ENCODE measurements at places on chromosomes 13 and 19. TPM values are rescaled to one million over a fixed set of nuclear protein-coding genes. Genes with fewer than 3 reads are reported as not detected.

DNA sequence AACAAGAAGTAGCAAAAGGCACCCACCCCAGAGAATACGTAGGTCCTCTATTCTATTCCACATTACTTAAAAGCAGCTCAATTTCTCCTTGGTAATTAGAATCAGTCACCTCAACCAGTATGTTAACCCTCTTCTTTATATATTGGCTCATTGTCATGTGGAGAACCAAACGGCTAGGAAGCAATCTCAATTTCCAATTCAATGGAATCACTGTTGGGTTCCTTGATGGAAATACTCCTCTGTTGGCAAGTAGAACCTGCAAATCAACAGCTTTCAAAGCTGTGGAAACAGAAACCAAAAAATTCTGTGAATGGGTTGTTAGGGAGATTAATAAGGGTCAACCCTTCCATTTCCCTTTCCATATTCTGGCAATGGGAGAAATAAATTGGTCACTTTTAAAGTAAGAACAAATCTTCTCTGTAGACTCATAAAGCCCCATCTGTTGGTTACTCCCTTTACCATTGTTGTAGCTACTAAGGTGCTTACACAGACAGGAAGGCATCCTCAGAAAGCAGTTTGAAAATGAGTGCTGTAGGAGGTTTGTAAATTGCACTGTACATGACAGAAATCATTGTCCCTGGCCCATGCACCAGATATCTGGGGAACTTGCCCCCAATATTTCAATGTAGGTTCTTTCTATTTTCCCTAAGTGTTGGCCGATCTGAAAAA, 138.6 kb upstream of the UFM1 start:
- H3K4me3 ChIP-seq: no peak overlapping the region
- H3K4me1 ChIP-seq: no peaks in the 10 kb centered on the region
- H3K27ac ChIP-seq: no peak overlapping the region
- no peak for DNase-seq

DNA sequence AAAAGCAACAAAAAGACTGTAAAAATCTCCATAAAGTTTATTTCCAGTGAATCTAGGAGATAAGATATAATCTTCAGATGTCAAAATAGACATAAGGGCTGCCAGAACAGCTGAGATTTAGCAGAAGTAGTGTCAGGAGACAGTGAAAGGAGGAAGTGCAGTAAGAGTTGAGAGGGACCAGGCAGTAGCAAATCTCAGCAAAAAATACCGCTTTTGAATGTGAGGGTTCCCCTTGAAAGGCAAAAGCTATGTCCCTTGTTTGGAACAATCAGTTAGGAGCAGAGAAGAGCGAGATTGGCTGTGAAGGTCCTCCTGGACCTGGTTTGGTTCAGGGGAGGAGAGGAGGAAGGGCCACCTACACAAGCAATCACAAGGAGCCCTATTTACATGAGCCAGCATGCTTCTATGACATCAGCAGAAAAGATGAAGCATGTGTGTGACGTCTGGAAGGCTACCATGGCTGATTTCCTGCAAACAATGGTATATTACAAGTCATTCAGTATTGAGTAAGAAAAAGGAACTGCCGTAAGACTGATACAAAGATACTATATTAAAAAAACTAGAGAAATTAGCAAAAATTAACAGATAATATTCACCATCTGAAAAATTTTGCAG, 98.9 kb upstream of the SIAH3 start:
- peaks cover 8% of the 10 kb centered on the region for H3K36me3 ChIP-seq
- H3K4me3 ChIP-seq: no peak overlapping the region

The ITGBL1 gene
- 1.8 TPM for total RNA-seq

The RPL21 gene
- 206 TPM for total RNA-seq

- H3K27ac ChIP-seq: no peak overlapping the region
- no peak overlapping the region for H3K4me3 ChIP-seq
- H3K27me3 ChIP-seq: no peaks in the 10 kb centered on the region
- H3K4me1 ChIP-seq: no peaks in the 10 kb centered on the region
Observed at GRCh38 chr13:100333141-100333540, 244.2 kb downstream of the PCCA start.

DNA sequence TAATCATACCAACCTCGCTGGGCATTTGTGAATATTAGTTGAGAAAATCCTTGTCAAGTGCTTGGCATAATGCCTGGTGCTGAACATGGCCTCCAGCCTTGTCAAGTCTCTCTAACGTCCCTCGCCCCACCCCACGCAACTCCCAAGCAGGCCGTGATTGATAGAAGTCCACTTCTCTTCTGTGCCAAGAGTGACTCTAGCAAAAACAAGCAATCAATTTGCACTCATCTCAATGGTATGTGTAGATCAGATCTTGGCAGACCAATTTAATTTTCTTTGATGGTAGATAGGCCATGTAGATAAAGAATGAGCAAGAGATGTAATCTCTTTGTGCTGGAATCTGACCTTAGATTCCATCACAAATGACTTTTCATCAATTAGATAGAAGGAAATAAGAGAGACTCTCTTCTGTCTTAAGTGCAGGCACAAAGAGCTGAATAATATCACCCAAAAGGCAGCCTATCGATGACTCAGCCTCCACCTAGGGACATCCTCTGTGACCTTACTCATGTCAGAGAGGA, 31.0 kb upstream of the KATNAL1 start:
- no peaks in the 10 kb centered on the region for H3K27me3 ChIP-seq
- peaks cover 14% of the 10 kb centered on the region for H3K4me1 ChIP-seq
- H3K27ac ChIP-seq: no peak overlapping the region
- no peak for DNase-seq
- H3K36me3 ChIP-seq: no peaks in the 10 kb centered on the region

The FGF22 gene
- total RNA-seq: not detected

DNA sequence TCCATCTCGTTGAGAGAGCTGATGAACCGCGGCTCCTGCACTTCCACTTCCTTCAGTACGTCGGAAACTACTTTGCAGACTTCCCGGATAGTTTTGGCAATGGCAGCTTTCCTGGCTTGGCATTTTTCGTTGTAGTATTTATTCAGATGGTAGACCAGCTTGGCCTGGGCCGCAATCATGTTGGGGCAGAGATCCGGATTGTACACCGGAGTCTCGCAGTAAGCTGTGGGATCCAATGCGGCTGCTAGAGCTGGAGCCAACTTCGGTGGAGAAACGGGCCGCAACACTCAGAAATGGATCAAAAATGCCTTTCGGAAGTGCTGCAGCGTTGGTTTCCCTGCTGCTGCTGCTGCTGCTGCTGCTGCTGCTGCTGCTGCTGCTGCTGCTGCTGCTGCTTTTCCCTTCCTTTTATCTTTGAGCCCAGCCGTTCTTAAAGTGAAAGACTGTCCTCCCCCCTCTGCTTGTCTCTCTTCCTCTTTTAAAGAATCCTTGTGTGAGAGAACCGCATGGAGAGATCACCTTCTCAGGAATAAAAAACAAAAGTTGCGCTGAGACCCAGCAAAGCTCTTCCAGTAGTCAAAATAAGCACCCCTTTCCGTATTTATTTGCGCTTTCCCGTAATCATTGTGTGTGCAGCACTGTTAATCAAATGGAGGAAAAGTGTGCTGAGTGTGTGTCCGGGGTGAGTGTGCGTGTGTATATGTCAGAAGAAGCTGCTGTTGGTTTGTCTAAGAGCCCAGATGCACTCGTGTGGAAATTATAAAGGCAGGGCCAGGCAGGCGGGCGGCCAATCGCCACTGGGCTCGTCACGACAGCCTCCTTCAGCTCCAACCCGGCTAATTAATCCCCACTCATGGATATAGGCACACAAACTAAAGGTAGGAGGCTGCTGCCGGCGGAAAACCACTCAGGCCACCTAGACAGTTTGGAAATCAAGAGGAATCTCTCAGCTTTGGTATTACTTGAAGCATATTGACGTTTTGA, at the start of gene MAB21L1:
Gene MAB21L1 (minus strand): TSS at position 730 of the 984 bp plus-strand sequence. CDS start 551 bp downstream, at position 179.
- no peak within 1 kb of the TSS for H3K27ac ChIP-seq
- H3K36me3 ChIP-seq: no peaks in the 10 kb centered on the region
- H3K27me3 ChIP-seq: peaks cover 5% of the 10 kb centered on the region
- peaks cover 12% of the 10 kb centered on the region for H3K4me1 ChIP-seq

The ZNF549 gene
- total RNA-seq: 4.5 TPM

GRCh38 chr19:39833464-39834286, at the start of gene DYRK1B:
Gene DYRK1B (minus strand): TSS chr19:39834162. CDS start chr19:39831867, 2,295 bp downstream.
- peaks cover 14% of the 10 kb centered on the region for H3K4me1 ChIP-seq
- peak within 1 kb of the TSS; percentile 89 for H3K4me3 ChIP-seq
- DNase-seq: peak; percentile 94
- peaks cover 20% of the 10 kb centered on the region for H3K36me3 ChIP-seq

GRCh38 chr13:100630555-100630954, 42.0 kb upstream of the GGACT start:
- peaks cover 2% of the 10 kb centered on the region for H3K36me3 ChIP-seq
- H3K27ac ChIP-seq: no peak overlapping the region
- no peaks in the 10 kb centered on the region for H3K27me3 ChIP-seq
- DNase-seq: no peak
- no peaks in the 10 kb centered on the region for H3K4me1 ChIP-seq

The ZSCAN1 gene
- not detected for total RNA-seq

DNA sequence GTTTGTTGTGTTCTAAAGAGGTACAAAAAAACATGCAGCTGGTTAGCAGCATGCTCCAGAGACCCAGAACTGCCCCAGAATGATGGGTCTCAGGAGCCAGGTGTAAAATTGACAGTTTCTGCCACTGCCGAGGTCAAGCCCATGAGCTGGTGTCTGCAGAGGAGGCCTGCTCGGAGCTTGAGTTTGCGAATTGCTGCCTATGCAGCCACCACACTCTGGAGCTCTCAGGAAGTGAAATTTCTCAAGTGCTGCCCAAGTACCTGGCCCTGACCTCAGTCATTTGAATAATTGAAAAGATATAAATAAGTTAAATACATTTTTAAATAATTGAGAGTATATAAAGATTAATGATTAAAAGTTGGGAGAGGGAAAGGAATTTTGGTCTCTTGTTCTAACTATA, 66.4 kb downstream of the ZAR1L start:
- H3K36me3 ChIP-seq: peaks cover 5% of the 10 kb centered on the region
- no peak overlapping the region for H3K4me3 ChIP-seq
- H3K4me1 ChIP-seq: peaks cover 1% of the 10 kb centered on the region

The VN1R4 gene
- total RNA-seq: not detected

The GAPDHS gene
- not detected for total RNA-seq

GRCh38 chr19:2613507-2614295, 88.8 kb downstream of the GNG7 start:
- peaks cover 11% of the 10 kb centered on the region for H3K4me1 ChIP-seq
- no peaks in the 10 kb centered on the region for H3K36me3 ChIP-seq
- H3K27me3 ChIP-seq: no peaks in the 10 kb centered on the region
- no peak overlapping the region for H3K4me3 ChIP-seq
- no peak overlapping the region for H3K27ac ChIP-seq

GRCh38 chr19:15093001-15093400, 11.0 kb downstream of the OR1I1 start:
- no peaks in the 10 kb centered on the region for H3K27me3 ChIP-seq
- no peak for DNase-seq
- no peak overlapping the region for H3K27ac ChIP-seq
- no peaks in the 10 kb centered on the region for H3K4me1 ChIP-seq
- no peak overlapping the region for H3K4me3 ChIP-seq

DNA sequence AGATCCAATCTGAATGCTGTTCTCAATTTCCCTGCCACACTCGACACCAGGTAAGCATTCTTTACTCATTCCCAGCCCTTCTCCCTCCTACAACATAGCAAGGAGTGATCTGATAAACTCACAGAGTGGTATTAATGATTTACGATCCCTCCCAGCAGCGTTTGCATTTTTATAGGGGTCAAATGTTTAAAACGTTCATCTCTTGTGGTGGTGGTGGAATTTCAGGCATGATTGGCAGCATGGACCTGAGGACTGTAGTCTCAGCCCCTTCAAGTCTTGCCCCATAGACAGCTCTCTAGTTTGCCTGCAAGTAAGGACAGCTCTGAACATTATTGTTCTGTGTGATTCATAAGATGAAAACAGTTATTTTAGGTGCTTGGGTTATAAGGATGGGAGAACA, 565.7 kb downstream of the EFNB2 start:
- DNase-seq: no peak
- H3K4me1 ChIP-seq: no peaks in the 10 kb centered on the region
- no peak overlapping the region for H3K4me3 ChIP-seq
- no peak overlapping the region for H3K27ac ChIP-seq
- H3K36me3 ChIP-seq: no peaks in the 10 kb centered on the region
- H3K27me3 ChIP-seq: peaks cover 6% of the 10 kb centered on the region

The RETN gene
- 11.5 TPM for total RNA-seq

GRCh38 chr13:87536499-87536898, 134.7 kb upstream of the SLITRK5 start:
- H3K4me3 ChIP-seq: no peak overlapping the region
- no peaks in the 10 kb centered on the region for H3K4me1 ChIP-seq
- H3K27me3 ChIP-seq: no peaks in the 10 kb centered on the region
- no peak overlapping the region for H3K27ac ChIP-seq

- no peaks in the 10 kb centered on the region for H3K36me3 ChIP-seq
- H3K4me3 ChIP-seq: no peak overlapping the region
- H3K27me3 ChIP-seq: no peaks in the 10 kb centered on the region
- H3K4me1 ChIP-seq: no peaks in the 10 kb centered on the region
- no peak for DNase-seq
- no peak overlapping the region for H3K27ac ChIP-seq
Observed at GRCh38 chr13:82096256-82096655, 1755.3 kb upstream of the SPRY2 start.

GRCh38 chr13:43295825-43296564, 272.6 kb downstream of the DNAJC15 start:
- H3K36me3 ChIP-seq: no peaks in the 10 kb centered on the region
- H3K27ac ChIP-seq: no peak overlapping the region
- H3K4me1 ChIP-seq: no peaks in the 10 kb centered on the region
- H3K27me3 ChIP-seq: no peaks in the 10 kb centered on the region

- H3K27me3 ChIP-seq: no peaks in the 10 kb centered on the region
- no peaks in the 10 kb centered on the region for H3K36me3 ChIP-seq
- DNase-seq: no peak
- H3K27ac ChIP-seq: no peak overlapping the region
Observed at GRCh38 chr13:97130190-97130589, 91.9 kb upstream of the MBNL2 start.

DNA sequence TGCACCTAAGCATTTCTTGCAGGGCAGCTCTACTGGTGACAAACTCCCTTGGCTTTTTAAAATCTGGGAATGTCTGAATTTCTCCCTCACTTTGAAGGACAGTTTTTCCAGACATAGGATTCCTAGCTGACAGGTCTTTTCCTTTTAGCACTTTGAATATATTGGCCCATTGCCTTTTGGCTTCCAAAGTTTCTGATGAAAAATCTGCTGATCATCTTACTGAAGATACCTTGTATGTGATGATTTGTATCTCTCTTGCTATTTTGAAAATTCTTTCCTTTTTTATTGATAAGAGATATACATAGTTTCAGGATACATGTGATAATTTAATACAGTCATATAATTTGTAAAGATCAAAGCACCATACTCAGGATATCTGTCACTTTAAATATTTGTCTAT, 211.1 kb downstream of the ZIC5 start:
- no peaks in the 10 kb centered on the region for H3K27me3 ChIP-seq
- H3K27ac ChIP-seq: no peak overlapping the region
- DNase-seq: no peak
- no peaks in the 10 kb centered on the region for H3K36me3 ChIP-seq

GRCh38 chr19:6802336-6803035, 30.0 kb downstream of the VAV1 start:
- no peaks in the 10 kb centered on the region for H3K36me3 ChIP-seq
- H3K27me3 ChIP-seq: no peaks in the 10 kb centered on the region
- H3K4me3 ChIP-seq: no peak overlapping the region
